ENCODE measurements at places on chromosomes 6 and 20.

GRCh38 chr20:62142252-62143080 lies 728 bp downstream of the PSMA7 start:
- DNase-seq = no peak

GRCh38 chr6:56529594-56530191 lies 113.0 kb downstream of the DST start:
- DNase-seq = no peak

DNA sequence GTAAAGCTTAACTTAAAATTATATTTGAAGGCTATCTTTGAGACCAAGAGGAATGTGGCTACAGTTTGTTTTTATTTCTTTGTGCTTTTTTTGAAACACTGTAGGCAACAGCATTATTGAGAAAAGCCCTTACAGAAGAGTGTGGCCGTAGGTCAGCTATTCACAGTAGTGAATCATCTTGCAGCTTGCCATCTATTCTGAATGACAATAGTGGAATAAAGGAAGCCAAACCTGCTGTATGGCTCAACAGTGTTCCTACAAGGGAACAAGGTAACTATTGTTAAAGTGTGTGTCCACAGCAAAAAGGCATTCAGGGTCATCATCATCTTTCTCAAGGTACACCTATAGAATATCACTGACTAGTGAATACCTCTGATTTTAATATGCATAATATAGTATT lies 88.5 kb downstream of the KIZ start:
- DNase-seq = no peak

- peak; percentile 53 for DNase-seq
Observed at GRCh38 chr6:43170417-43170930, 595 bp upstream of the SRF start.

DNA sequence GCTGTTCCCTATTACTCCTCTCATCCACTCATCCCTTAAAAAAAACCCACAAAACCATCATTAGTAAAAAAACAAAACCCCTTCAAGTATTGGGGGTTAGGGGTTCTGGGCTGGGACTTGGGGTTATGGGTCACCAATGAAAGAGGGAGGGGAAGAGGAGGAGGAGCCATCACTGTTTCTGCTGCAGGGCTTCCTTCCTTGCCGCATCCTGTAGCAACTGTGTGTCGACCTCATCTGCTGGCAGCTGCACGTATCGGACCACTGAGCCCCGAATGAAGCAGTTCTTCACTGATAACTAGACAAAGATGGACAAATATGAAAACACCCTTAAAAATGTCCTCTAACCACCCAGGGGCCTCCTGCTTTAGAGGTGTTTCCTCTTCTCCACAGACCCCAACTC lies 2.0 kb upstream of the VARS1 start:
- DNase-seq = no peak

DNA sequence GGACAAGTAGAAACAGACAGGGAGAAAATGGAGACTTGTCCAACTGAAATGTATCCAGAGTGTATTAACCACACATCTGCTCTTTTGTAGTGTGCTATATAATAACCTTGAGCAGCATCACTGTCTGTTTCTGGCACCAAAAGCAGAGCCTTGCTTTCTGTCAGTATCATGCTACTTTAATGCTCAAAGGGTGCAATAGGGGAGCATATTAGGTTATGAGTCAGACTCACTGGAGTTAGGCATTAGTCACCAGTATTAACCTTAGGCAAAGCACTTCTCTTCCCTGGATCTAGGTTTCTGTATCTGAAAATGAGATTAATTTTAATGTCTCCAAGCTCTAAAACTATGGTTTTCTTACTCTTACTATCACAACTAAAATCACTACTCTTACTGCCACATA lies 280.1 kb downstream of the TFAP2B start:
- no peak for DNase-seq

- no peak for DNase-seq
Observed at GRCh38 chr6:30311671-30312070, 15.1 kb upstream of the TRIM39 start.

- DNase-seq = no peak
Observed at GRCh38 chr6:166927240-166927934, 29.0 kb downstream of the RNASET2 start.

- DNase-seq = no peak
Observed at GRCh38 chr6:8855411-8855810, 420.1 kb upstream of the SLC35B3 start.

DNA sequence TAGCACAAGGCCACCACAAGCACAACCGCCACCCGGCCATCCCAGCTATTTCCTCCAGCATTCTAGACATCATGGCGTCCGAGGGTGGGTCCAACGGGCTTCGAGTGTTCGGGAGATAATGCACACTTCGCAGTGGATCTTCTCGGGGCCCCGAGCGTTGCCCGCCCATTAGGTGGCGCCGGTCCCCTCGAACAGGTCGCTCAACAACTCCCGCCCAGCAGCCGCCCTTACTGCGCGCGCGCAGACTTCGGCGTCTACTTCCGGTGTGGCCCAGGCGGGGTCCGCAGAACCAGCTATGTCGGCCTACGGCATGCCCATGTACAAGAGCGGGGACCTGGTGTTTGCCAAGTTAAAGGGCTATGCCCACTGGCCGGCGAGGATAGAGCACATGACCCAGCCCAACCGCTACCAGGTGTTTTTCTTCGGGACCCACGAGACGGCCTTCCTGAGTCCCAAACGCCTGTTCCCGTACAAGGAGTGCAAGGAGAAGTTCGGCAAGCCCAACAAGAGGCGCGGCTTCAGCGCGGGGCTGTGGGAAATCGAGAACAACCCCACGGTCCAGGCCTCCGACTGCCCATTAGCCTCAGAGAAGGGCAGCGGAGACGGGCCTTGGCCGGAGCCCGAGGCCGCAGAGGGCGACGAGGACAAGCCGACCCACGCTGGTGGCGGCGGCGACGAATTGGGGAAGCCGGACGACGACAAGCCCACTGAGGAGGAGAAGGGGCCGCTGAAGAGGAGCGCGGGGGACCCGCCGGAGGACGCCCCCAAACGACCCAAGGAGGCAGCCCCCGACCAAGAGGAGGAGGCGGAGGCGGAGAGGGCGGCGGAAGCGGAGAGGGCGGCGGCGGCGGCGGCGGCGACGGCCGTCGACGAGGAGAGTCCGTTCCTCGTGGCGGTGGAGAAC lies at the start of gene HDGFL1:
Gene HDGFL1 (plus strand): TSS at position 286 of the 904 bp plus-strand sequence. CDS start 10 bp downstream, at position 296.
- DNase-seq = no peak

DNA sequence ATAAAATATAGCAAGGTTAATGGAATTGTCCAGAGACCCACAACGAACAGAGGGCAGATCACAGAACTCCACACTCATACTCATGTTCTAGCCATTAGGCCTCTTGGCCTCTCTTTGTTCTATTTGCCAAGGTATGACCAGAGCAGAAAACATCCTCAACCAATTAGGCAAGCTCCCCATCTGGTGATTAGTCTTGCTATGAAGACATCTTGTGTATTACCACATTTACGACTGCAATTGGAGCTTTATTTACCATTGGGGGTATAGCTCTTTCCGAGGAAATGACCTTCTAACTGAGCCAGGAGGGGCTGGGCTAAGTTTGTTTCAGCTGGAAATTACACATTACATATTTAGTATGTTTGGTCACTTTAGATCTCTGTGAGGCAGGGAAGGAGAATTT lies 593.9 kb downstream of the CD109 start:
- DNase-seq = no peak

DNA sequence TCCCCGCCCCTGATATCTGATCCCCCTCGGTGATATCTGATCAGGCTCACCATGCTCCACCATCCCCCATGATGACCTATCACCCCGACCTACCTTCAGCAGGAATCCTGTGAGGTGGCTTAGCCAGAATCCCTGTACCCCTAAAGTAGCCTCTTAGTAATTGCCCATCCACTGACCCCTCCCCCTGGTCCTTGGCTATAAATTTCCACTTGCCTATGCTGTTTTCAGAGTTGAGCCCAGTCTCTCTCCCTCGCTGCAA lies 177.5 kb upstream of the GGTLC1 start:
- DNase-seq = no peak

- DNase-seq = no peak
Observed at GRCh38 chr6:21031182-21031581, 496.9 kb downstream of the CDKAL1 start.

GRCh38 chr6:38387971-38388370 lies 251.8 kb downstream of the BTBD9 start:
- DNase-seq = no peak

DNA sequence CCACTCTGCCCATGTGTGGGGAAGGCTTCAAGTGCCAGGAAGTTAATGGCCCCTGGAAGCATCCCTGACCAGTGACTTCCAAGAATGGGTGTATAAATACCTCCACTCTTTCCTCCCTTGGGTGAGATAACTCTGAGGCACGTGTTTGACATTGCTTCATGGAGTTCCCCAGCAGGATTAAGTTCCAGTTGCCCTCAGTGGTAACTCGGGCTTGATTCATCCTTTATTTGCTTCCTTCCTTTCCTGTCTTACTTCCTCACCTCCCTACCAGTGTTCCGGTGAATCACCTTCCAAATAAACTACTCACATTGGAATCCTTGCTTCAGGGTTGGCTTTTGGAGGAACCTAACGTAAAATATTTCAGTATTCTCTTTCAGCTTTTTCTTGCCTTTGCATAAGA lies 84.6 kb upstream of the JAG1 start:
- peak; percentile 36 for DNase-seq

DNA sequence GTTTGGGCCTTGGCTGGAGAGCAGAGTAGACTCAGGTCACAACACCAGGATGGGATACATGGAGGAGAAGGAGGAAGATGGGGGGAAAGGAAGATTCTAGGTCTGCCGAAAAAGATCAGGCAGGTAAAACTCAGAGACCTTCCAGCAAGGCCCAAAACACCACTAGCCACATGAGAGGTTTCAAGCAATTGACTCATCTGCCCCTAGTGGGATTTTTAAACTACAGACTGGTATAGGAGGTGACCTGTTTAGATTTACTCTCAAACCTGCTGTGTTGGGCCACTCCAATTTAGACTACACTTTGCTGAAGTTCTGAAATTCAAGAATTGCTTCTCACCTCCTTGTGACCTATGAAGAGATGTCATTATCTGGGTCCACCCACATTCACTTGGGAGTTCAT lies 236.9 kb upstream of the SASH1 start:
- no peak for DNase-seq

- DNase-seq = no peak
Observed at GRCh38 chr6:159056899-159057298, 12.1 kb upstream of the TAGAP start.

DNA sequence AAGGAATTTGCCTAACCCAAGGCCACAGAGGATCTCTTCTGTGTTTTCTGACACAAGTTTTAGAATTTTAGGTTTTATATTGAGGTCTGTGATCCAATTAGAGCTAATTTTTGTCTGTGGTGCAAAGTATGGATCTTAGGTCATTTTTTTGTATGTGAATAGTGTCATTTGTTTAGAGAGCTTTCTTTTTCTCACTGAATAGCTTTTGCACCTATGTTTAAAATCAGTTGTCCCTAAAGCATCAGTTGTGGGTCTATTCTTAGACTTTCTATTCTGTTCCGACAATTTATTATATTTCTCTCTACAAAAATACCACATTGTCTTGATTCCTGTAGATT lies 341 bp upstream of the MCM9 start:
- DNase-seq = no peak

DNA sequence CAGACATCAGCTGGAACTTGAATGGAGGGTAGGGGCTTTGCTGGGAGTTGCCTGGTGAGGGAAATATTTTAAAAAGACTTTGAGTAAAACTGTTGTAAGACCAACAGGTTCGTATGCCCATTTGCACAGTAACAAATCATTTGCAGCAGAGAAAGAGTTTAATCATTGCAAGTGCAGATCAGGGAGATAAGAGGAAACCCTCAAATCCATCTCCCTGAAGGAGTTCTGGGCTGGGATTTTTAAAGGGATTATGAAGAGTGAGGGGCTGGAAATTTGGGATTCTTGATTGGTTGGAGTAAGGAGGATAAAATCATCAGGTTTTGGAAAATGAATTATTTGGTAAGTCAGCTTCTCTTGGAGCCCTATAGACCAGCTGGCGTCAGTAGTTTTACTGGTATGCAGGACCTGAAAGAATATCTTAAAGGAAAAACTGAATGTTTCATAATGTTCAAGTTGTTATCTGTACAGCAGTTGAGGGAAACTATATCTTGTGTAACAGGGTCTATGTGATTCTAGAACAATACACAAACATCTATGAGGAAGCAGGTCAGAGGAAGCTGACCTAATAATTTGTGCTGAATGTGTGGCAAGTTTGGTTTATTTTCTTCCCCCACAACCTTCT lies 295.5 kb downstream of the PLCB1 start:
- peak; percentile 11 for DNase-seq

DNA sequence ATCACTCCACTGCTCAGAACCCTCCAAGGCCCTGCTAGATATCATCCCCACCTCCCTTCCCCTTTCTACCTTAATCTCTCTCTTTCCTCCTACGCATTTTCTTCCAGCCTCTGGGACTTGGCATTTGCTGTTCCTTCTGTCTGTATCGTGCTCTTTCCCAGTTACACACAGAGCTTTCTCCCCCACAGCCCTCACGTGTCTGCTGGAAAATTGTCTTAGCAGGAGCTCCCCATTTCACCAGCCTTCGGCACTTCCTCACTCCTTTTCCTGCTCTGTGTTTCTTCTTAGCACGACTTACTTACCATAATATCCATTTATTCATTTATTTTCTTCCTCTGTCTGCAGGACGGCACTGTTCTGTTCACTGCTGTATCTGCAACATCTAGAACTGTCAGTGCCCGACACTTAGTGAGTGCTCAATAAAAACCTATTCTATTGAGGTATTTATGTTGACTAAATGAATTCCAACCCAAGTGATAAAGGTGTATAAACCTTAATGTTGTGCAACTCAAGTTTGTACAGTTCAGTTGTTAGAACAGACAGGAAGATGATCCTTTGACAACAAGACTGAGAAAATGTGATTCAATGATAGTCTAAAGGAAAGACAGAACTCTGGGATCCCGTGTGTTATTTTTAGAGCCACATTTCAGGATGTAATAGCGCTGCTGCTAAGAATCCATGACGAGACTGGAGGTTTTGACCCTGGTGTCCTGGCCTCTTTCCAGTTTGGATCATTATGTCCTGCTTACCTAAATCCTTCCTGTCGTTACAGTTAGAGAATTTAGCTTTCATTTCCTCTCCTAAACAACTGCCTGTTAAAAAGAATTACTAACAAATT lies 170.1 kb upstream of the LAMP5 start:
- no peak for DNase-seq

- no peak for DNase-seq
Observed at GRCh38 chr20:38162149-38162548, 2.9 kb downstream of the TGM2 start.

- DNase-seq = no peak
Observed at GRCh38 chr20:38962928-38963401, 821 bp downstream of the DHX35 start.

DNA sequence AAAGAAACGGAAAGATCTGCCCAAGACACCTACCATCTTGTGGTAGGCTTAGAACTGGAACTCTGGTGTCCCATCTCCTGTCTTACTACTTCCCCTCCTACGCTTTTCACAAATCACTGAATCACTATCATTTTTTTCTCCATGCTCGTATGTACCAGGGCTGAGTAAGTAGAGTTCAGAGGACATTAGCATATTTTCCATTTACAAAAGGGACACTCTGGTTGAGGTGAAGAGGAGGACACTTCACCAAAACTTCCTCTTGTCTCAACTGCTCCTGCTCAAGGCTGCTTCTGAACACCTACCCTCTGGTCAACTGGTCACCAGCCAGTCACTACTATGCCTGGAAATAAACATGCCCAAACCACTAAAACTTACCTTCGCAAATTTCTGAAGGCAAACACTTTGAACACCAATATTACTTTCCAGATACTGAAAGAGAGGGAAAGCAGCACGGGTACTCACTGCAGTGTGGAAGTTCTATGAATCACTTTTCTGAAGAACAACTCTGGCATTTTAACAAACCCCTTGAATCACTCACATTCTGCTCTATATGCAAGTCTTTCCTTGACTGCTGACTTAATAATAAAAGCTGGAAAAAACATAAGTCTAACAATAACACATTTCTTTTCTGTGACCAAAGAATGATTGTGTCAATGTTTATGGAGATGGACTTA lies 123.3 kb downstream of the INSM1 start:
- DNase-seq = no peak
